ENCODE measurements at places on chromosomes 3 and 15. TPM values are rescaled to one million over a fixed set of nuclear protein-coding genes. Genes with fewer than 3 reads are reported as not detected.

DNA sequence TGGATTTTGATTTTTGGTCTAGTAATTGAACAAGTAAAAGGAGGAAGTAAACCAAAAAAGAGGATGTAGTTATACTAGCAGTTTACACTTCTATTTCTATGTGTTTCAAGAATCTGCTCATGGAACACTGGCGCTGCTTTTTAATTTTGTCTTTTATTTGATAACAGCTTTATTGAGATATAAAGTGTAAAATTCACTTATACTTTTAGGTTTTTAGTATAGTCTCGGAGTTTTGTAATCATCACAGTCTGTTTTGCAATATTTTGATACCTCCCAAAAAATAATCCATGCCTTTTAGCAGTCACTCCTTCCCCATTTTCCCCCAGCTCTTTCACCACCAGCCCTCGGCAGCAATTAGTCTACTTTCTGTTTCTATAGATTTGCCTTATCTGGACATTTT is 18.0 kb downstream of the UBE2E2 start:
- H3K27ac ChIP-seq = no peak overlapping the region
- H3K4me3 ChIP-seq = no peak overlapping the region
- DNase-seq = no peak

DNA sequence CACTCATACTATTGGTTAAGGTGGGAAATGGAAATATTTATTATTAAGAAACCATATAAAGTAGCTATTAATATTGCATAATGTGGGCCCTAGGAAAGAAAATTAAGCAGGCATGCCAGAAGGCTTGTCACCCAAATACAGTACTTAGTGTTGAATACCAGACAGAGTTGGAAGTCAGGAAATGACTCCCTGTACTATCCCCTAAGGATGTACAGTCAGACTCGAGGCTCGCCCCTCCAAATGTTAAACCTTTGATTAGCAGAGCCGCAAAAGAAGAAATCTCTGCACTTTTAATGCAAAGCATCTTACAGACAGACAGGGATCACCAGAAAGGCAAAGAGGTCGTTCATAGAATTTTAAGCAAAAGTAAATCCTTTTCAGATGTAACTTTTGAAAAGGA is 11.3 kb upstream of the RBSN start:
- no peak for DNase-seq
- H3K27me3 ChIP-seq = peaks cover 14% of the 10 kb centered on the region
- H3K36me3 ChIP-seq = no peaks in the 10 kb centered on the region
- H3K27ac ChIP-seq = no peak overlapping the region
- H3K4me3 ChIP-seq = no peak overlapping the region
- H3K4me1 ChIP-seq = no peaks in the 10 kb centered on the region

- no peak for DNase-seq
- H3K4me3 ChIP-seq = no peak overlapping the region
- no peaks in the 10 kb centered on the region for H3K27me3 ChIP-seq
- no peak overlapping the region for H3K27ac ChIP-seq
Measured at GRCh38 chr3:88713233-88713691, 394.2 kb upstream of the EPHA3 start.

DNA sequence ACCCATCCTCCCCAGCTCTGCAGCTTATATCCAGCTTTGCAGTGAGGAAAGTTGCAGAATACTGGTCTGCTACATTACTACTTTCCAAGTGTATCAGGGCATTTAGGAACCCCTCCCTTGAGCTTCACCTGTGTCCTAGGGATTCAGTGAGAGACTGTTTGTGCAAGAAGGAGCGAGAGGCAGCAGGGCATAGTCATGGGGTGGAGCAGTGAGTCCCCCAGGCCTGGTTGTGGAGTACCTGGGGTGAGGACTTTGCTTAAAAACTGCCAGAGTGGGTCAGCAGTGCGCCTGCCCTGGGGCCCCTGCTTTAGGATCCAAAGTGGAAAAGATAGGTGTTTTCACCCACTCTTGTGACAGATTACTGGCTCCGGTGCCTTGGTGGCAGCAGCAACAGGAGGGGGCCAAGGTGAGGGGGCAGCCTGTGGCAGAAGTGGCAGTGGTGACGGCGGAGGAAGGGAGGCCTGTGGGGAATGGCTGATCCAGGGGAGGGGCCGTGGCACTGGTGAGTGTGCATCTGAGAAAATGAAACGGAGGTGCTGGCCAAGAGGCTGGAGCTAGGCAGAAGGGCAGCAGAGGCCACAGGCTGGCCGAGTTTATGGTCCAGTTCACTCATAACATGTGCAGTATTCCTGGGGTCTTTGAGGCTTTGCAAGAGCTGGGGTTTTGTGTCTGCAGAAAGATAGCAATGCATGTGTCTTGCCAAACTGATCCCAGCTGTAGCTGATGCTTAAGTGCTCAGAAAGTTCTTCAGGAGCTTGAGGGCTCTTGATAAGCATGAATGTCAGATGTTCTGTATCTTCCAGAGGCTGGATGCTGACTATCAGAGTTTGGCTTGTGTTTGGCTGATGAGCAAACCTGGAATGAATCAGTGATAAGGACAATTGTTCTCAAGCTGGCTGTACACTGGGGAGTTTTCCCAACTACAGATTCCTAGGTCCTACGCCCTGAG is 43.4 kb downstream of the GOLGA6A start:
- H3K4me1 ChIP-seq = peaks cover 9% of the 10 kb centered on the region
- H3K4me3 ChIP-seq = no peak overlapping the region
- no peak for DNase-seq
- H3K27ac ChIP-seq = no peak overlapping the region
- peaks cover 20% of the 10 kb centered on the region for H3K36me3 ChIP-seq

DNA sequence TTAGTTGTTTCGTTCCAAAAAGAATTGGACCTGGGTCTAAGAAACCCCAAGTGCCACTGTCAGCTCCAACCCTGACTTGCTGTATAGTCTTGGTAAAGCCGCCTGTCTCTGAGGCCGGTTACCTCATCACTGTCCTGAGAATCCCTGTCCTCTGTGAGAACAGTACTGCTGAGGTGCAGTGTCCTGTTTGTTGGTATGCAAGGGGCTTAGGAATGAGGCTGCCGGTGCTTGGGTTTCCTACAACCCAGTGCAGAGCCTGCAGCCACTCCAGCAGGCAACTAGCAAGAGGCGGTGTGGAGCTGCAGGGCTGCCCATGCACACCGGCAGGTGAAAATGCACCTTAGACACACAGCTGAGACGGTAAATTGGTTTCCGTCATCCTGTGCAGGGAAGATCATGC is 52.0 kb upstream of the ATG7 start:
- no peaks in the 10 kb centered on the region for H3K36me3 ChIP-seq
- H3K27me3 ChIP-seq = no peaks in the 10 kb centered on the region
- no peak for DNase-seq
- no peak overlapping the region for H3K4me3 ChIP-seq

DNA sequence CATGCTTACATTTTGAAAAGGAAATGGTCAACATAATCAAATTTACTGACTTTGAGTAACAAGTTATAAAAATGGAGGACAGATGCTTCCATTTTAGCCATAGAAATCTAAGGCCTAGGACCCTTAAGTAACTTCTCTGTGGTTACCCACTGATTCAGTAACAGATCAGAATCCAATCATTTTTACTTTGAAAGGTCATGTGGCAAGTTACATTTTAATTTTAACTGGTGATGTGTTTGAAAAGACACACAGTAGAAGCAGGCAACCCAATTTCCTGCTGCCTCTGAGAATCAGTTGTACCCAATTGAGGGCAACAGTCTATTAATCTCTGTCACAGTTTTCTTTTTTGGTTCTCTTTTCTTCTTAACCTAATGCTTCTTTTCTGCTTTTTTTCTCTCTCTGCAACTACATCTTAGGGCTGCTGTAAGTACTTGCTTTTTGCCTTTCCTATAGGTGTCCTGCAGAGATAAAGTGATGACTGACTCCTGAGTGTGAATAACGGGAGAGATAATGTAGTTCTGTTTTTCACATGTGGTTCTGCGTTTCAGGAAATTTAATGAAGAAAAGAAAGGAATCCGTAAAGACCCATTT is 3.3 kb downstream of the ZWILCH start:
- H3K36me3 ChIP-seq = no peaks in the 10 kb centered on the region
- H3K27ac ChIP-seq = no peak overlapping the region
- H3K4me3 ChIP-seq = no peak overlapping the region
- DNase-seq = no peak
- no peaks in the 10 kb centered on the region for H3K27me3 ChIP-seq
- peaks cover 6% of the 10 kb centered on the region for H3K4me1 ChIP-seq

GRCh38 chr15:67458331-67459029 is 62.5 kb upstream of the C15orf61 start:
- no peak overlapping the region for H3K27ac ChIP-seq
- H3K27me3 ChIP-seq = peaks cover 7% of the 10 kb centered on the region
- no peak for DNase-seq
- H3K4me1 ChIP-seq = no peaks in the 10 kb centered on the region

DNA sequence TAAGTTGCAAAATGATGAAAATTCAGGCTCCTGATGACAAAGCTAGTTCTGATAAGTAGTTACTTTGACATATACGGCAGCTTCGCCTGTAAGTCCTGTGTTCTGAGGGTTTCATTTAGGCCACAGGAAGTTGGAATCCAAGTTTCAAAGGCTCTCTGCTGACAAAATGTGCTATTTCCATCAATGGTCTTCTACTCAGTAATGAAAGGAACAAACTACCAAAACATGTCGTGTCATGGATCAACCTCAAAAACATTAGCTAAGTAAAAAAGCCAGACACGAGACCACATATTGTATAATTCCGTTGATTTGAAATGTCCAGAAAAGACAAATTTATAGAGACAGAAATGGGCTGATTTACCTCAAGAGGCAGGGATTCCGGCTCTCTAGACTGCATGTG is 22.5 kb downstream of the NGRN start:
- no peak overlapping the region for H3K4me3 ChIP-seq
- no peak for DNase-seq
- H3K4me1 ChIP-seq = no peaks in the 10 kb centered on the region
- no peaks in the 10 kb centered on the region for H3K36me3 ChIP-seq
- no peak overlapping the region for H3K27ac ChIP-seq

GRCh38 chr15:61907753-61908086 is 152.5 kb downstream of the VPS13C start:
- no peak overlapping the region for H3K4me3 ChIP-seq
- H3K27me3 ChIP-seq = no peaks in the 10 kb centered on the region
- no peak overlapping the region for H3K27ac ChIP-seq
- DNase-seq = no peak

DNA sequence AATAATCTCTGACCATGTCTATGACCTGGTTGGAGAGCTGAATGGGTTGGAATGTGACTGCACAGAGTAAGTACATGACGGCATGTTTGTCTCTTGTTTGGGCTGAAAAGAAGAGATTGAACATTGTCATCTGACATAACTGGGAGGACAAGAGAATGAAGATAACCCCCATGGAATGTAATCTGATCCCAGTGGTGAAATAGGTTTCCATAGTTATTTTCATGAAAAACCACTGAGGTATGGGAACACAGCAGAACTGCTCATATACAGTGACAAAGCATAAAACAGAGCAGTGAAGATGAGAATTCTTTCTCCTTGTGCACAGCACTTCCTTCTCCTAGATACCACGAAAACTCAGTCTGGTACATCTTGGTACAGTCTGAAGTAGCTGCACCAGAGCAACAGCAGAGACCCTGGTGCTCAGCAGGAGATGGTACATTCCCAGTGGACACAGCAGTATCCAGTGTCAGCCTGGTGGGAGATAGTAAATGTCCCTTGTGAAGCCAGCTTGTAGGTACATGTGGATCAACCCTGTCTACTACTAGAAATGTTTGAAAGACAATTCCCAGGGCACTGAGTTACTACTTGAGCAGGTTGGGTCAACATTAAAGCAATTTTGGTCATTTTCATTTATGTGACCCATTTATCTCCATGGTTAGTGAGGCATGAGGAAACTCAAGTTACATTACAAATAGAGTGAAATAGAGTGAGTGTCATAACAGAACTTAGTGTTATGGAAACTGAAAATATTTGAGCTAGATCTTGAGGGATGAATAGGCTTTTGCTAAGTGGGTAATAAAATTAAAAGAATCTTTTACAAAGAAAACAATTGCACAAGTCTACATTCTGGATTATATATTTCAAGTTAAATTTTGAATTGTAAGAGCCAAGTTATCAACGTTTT is 178.3 kb downstream of the SUCNR1 start:
- peaks cover 19% of the 10 kb centered on the region for H3K4me1 ChIP-seq
- no peak for DNase-seq
- H3K27ac ChIP-seq = no peak overlapping the region
- H3K4me3 ChIP-seq = no peak overlapping the region
- H3K27me3 ChIP-seq = no peaks in the 10 kb centered on the region
- no peaks in the 10 kb centered on the region for H3K36me3 ChIP-seq

DNA sequence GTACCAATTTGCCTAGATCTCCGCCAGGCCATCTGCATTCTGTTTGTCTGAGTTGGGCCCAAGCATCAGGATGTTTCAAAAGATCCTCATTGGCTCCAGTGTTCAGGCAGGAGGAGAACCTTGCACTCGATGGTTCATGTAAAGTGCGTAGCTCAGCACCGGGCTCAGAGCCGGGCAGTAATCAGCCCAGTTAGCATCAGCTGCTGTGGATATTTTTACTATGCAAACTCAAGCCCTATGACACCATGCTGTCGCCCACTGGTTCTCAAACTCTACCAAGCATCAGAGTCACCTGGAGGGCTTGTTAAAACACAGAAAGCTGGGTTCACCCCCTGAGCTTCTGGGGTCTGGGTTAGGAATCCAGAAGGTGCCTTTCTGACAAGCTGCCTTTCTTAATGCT is 310.8 kb downstream of the SHQ1 start:
- no peaks in the 10 kb centered on the region for H3K27me3 ChIP-seq
- H3K36me3 ChIP-seq = no peaks in the 10 kb centered on the region
- no peak overlapping the region for H3K4me3 ChIP-seq
- no peak for DNase-seq
- H3K27ac ChIP-seq = no peak overlapping the region

- DNase-seq = no peak
- H3K27me3 ChIP-seq = no peaks in the 10 kb centered on the region
- no peak overlapping the region for H3K4me3 ChIP-seq
- no peaks in the 10 kb centered on the region for H3K4me1 ChIP-seq
Measured at GRCh38 chr3:59374091-59374817, 324.4 kb upstream of the CFAP20DC start.

- no peaks in the 10 kb centered on the region for H3K36me3 ChIP-seq
- no peak overlapping the region for H3K4me3 ChIP-seq
- H3K27me3 ChIP-seq = no peaks in the 10 kb centered on the region
- no peak overlapping the region for H3K27ac ChIP-seq
Measured at GRCh38 chr3:97029972-97030371, 215.6 kb downstream of the EPHA6 start.

GRCh38 chr3:12659316-12660015 is 4.5 kb downstream of the RAF1 start:
- no peaks in the 10 kb centered on the region for H3K36me3 ChIP-seq
- H3K4me3 ChIP-seq = no peak overlapping the region
- H3K27me3 ChIP-seq = no peaks in the 10 kb centered on the region
- DNase-seq = no peak
- H3K27ac ChIP-seq = no peak overlapping the region

- no peaks in the 10 kb centered on the region for H3K4me1 ChIP-seq
- no peak overlapping the region for H3K4me3 ChIP-seq
- H3K27ac ChIP-seq = no peak overlapping the region
- H3K27me3 ChIP-seq = peaks cover 8% of the 10 kb centered on the region
- no peaks in the 10 kb centered on the region for H3K36me3 ChIP-seq
Measured at GRCh38 chr3:122101646-122102045, 46.5 kb downstream of the CD86 start.

The COX17 gene
- total RNA-seq = 37.6 TPM

The B4GALT4 gene
- 7.0 TPM for total RNA-seq

The GPR156 gene
- 0.27 TPM for total RNA-seq

The CCR1 gene
- total RNA-seq = not detected

The CHRFAM7A gene
- total RNA-seq = 7.1 TPM

The P2RY12 gene
- not detected for total RNA-seq

The DNAJC19 gene
- total RNA-seq = 43.4 TPM

The SLC9C1 gene
- total RNA-seq = 0.09 TPM

The MEGF11 gene
- not detected for total RNA-seq

The AGBL1 gene
- total RNA-seq = not detected

The SLC25A38 gene
- total RNA-seq = 20.0 TPM

The ADAMTS9 gene
- total RNA-seq = 22.6 TPM

The C3orf85 gene
- not detected for total RNA-seq

All from endothelial cell of umbilical vein (primary cell).